ENCODE measurements at places on chromosomes 3 and 15. TPM values are rescaled to one million over a fixed set of nuclear protein-coding genes. Genes with fewer than 3 reads are reported as not detected.
A peak's percentile ranks its signal among the peaks of the same experiment; 100 is the strongest.

The BFSP2 gene
- total RNA-seq, result not detected

The TNNC1 gene
- total RNA-seq, result 2.2 TPM

GRCh38 chr15:73538123-73538522 is 95.1 kb downstream of the NPTN start:
- H3K27ac ChIP-seq, result no peak overlapping the region
- no peaks in the 10 kb centered on the region for H3K27me3 ChIP-seq
- no peak for DNase-seq
- no peaks in the 10 kb centered on the region for H3K36me3 ChIP-seq

DNA sequence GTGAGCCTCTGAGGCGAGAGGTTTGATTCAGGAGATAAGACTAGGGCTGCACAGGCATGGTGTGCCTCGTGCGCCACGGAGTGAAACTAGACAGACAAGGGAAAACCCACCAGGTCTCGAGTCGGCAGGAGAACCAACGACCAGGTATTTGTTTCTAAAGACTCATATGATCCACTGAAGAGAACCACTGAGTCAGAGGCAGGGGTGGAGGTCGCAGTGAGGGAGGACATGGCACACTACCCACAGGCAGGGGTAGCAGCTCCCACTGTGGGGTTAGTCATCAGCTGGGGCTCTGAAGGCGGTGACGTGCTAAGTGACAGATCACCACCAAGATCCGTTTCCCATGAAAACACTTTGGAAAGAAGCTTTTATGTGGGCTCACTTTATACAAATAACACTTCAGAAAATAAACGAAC is 45.7 kb downstream of the CHSY1 start:
- DNase-seq, result no peak
- no peak overlapping the region for H3K4me3 ChIP-seq
- peaks cover 9% of the 10 kb centered on the region for H3K4me1 ChIP-seq
- H3K27ac ChIP-seq, result no peak overlapping the region
- no peaks in the 10 kb centered on the region for H3K36me3 ChIP-seq
- no peaks in the 10 kb centered on the region for H3K27me3 ChIP-seq

DNA sequence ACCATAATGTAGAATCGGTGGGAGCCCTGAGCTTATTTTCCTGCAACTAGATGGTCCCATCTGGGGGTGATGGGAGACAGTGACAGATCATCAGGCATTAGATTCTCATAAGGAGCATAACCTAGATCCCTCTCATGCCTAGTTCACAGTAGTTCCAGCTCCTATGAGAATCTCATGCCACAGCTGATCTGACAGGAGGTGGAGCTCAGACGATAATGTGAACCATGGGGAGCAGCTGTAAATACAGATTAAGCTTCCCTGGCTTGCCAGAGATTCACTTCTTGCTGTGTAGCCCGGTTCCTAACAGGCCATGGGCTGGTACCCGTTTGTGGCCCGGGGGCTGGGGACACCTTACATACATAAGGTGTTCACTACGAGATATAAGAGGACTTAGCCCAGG is 67.5 kb upstream of the LRRFIP2 start:
- H3K36me3 ChIP-seq, result no peaks in the 10 kb centered on the region
- no peaks in the 10 kb centered on the region for H3K27me3 ChIP-seq
- no peak for DNase-seq
- H3K27ac ChIP-seq, result no peak overlapping the region
- peak overlapping the region; percentile 87 for H3K4me3 ChIP-seq
- peaks cover 21% of the 10 kb centered on the region for H3K4me1 ChIP-seq

Measured in HCT116 (cell line).